ENCODE measurements at places on chromosomes 12 and 14.

- no peak for DNase-seq
Observed at GRCh38 chr14:53019406-53019805, 68.6 kb upstream of the FERMT2 start.

DNA sequence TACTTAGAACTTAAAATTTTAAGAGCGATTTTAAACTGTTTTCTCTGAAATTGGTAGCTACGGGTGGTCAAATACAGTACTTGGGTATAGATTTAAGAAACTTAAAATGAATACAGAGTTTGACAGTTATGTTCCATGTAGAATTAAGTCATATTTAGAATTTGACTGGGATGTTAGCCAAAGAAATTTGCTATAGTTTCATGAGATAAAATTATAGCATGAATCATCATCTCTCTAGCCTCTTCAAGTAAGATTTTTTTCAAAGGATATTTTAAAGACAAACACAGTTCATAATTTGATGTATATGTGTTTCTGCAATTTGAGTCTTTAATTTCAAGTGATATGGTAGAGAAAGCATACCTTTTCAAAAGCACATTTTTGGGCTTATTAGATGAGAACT, 41.0 kb downstream of the ZCRB1 start:
- DNase-seq = no peak

DNA sequence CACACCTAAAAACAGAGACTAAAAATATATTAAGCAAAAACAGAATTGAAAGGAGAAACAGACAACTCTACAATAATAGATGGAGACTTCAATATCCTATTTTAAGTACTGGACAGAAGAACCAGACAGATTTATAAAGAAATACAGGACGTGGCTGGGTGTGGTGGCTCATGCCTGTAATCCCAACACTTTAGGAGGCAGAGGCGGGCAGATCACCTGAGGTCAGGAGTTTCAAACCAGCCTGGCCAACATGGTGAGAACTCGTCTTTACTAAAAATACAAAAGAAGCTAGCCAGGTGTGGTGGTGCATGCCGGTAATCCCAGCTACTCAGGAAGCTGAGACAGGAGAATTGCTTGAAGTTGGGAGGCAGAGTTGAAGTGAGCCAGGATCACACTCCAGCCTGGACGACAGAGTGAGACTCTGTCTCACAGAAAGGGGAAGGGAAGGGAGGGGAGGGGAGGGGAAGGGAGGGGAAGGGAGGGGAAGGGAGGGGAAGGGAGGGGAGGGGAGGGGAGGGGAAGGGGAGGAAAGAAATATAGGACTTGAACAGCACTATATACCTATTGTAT, 53.0 kb downstream of the CDK17 start:
- no peak for DNase-seq

- no peak for DNase-seq
Observed at GRCh38 chr14:79487632-79488031, 723.7 kb downstream of the DIO2 start.

- DNase-seq = no peak
Observed at GRCh38 chr12:44246482-44247105, 410.7 kb downstream of the TMEM117 start.

DNA sequence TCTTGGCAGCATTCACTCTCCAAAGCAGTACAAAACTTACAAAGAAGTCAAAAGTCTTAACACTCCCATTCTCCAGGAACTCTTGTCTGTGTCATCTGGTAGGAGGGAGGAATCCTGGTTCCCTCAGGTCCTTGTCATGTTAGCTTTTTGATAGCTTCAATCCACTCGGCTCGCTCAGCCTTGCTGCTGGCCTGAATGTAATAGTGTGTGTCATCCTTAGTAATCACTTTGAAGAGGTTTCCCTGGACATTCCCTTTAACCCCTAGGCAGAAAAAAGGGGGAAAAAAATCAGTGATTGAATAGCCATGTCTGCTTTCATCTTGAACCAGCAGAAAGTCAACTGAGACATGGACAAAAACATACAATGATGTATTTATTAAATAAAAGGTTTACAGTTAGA, 24.8 kb downstream of the PLEK2 start:
- no peak for DNase-seq
